ENCODE measurements at places on chromosomes 5 and 9.

GRCh38 chr5:60257596-60258271 lies 364.2 kb upstream of the PDE4D start:
- DNase-seq: no peak

GRCh38 chr9:14813336-14814248 lies 91.1 kb upstream of the CER1 start:
- DNase-seq: peak; percentile 11

DNA sequence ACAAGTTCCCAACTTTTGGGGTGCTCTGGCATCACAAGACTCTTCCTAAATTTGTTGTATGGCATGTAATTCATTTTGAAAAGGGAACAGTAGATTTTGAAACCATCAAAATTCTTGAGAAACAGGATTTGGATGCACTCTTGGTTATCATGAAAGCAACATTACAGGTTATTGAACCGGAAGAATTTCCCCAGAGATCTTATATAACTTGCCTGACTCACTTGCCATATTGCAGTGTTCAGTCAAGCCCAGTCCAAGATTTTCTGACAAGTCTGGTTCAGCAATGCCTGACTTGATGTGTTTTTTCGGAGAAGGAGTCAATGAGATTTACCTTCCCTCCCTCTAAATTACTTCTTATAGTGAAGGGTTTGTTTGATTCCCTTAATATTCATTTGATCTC lies 32.0 kb downstream of the SMIM15 start:
- DNase-seq: no peak

DNA sequence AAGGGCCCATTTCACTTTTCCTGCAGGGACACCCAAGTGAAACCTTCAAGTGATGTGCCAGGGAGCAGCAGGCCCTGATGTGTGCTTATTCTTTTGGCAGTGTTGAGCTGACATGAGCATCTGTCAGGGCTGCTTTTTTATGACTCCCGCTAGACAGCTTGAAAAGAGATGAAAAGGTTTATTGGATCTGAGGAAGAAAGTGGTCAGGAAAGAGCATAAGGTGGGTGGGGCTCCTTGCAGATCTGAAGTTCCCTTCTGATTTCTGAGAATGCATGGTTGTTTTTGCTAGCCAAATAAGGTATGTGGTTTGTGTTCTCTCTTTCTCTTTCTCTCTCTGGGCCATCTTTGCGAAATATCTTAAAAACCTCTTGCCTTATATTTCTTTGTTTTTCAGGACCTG lies 316.1 kb downstream of the DMRT2 start:
- DNase-seq: no peak

- no peak for DNase-seq
Observed at GRCh38 chr9:132892400-132892799, 13.7 kb downstream of the SPACA9 start.

GRCh38 chr5:146641941-146642340 lies 126.0 kb upstream of the GPR151 start:
- no peak for DNase-seq

DNA sequence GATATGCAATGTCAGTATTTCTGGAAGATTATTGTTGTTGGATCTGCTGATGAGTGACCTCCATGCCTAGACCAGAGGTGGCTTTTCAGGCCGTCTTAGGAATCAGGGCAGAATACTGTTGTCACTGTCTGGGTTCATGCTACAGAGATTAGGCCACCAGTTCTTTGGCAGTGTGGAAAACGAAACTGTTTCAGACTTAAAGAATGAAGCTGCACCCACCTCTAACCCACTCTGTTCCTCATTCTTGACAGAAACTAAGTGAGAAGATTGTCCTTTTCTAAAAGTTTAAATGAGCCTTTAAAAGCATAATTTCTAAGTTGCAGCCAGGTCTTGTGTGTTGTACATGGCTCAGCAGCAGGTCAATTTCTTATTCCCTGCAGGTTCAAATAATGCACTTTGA lies 444.3 kb downstream of the ENC1 start:
- no peak for DNase-seq

GRCh38 chr5:3393920-3394597 lies 201.6 kb upstream of the IRX1 start:
- DNase-seq: no peak

- no peak for DNase-seq
Observed at GRCh38 chr5:57719216-57719615, 236.6 kb upstream of the ACTBL2 start.

DNA sequence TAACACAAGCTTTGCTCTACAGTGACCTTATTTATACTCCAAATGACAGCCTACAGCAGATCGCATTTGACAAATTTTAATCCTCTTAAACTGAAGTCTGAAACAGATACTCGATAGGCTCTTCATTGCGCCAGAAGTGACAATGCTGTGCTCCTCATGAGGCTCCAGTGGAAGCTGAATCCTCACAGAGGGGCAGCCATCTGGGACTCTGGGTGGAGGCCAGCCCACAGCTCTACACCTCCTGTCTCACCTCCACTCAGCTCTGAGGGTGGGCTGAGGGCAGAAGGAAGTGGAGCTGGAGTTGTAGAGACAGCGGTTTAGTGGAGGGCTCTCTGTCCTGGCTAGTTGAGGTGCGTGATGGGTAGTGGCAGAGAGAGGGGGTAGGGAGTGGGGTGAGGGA lies 283.3 kb upstream of the ANKRD55 start:
- DNase-seq: no peak

GRCh38 chr5:170296036-170296934 lies 1.3 kb downstream of the LCP2 start:
- no peak for DNase-seq

DNA sequence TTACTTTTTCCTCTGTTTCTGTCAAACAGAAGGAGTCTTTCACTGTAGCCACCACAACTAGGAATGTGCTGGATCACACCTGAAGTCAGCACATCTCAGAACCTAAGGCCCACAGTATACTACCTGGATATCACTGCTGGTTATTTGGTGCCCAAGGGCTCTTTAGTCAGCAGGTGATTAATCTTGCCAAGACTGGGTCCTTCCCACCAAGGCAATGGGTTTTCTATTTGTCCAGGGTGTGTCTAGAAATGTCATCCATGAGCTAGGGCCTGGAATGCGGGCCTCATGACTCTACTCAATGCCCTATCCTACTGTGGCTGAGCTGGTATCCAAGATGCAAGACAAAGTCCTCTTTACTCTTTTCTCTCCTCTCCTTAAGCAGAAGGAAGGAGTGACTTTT lies 9.8 kb upstream of the PCDHAC1 start:
- DNase-seq: no peak

- DNase-seq: no peak
Observed at GRCh38 chr5:9189681-9190080, 356.2 kb downstream of the SEMA5A start.

DNA sequence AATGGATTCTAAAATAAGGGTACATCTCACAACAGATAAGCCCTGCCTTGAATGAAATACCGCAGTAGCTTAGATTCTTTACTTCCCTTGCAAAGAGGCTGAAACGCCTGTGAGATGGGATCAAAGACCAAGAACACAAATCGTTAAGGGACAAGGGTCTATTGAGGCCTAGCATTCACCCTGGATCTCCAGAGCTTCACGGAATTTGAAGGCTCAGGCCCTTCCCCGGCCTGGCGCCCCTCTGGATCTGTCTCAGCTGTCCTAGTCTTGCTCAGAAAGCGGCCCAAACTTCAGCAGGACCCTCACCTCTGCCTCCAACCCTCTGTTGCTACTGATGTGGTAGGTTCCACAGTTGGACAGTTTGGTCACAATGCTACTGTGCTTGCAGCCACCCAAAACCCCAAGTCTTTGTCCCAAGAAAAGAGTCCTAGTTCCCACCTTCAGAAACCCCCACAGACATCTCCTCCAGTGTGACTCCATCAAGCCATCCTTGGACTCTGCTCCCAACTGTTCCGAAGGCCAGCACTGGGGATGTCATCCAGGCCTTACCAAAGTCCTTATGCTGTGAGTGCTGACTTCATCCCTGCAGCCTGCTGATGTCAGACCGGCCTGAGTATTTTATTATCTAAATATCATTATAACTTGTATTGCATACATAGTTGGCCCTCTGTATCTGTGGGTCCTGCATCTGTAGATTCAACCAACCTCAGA lies 9.4 kb downstream of the CORO2A start:
- no peak for DNase-seq

DNA sequence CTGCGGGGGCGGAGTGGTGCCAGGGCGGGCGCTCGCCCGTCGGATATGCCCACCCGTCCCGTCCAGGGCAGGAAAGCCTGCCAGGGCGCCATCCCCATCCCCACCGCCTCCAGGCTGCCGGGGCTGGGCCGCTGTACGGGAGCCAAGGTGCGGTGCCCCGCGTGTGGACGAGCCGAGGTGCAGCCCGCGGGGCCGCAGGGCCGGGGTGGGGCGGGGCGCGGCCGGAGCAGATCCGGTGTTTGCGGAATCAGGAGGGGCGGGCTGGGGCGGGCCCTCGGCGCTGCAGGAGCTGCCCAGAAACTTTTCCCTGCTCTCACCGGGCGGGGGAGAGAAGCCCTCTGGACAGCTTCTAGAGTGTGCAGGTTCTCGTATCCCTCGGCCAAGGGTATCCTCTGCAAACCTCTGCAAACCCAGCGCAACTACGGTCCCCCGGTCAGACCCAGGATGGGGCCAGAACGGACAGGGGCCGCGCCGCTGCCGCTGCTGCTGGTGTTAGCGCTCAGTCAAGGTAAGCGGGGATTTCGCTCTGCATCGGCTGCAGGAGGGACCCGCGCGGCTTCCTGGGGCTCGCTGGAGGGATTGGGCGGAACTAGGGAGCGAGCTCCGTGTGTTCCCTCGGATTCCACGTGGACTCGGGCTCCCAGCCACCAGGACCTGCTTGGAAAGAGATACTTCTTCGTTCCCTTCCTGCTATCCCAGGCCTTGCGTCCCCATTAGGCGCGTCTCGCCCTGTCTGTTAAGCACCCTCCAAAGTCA lies at the start of gene ITGA2:
Gene ITGA2 (plus strand): TSS at position 328 of the 756 bp plus-strand sequence. CDS start 117 bp downstream, at position 445.
- DNase-seq: peak; percentile 60

- DNase-seq: no peak
Observed at GRCh38 chr9:79020276-79020675, 551.5 kb upstream of the TLE4 start.

DNA sequence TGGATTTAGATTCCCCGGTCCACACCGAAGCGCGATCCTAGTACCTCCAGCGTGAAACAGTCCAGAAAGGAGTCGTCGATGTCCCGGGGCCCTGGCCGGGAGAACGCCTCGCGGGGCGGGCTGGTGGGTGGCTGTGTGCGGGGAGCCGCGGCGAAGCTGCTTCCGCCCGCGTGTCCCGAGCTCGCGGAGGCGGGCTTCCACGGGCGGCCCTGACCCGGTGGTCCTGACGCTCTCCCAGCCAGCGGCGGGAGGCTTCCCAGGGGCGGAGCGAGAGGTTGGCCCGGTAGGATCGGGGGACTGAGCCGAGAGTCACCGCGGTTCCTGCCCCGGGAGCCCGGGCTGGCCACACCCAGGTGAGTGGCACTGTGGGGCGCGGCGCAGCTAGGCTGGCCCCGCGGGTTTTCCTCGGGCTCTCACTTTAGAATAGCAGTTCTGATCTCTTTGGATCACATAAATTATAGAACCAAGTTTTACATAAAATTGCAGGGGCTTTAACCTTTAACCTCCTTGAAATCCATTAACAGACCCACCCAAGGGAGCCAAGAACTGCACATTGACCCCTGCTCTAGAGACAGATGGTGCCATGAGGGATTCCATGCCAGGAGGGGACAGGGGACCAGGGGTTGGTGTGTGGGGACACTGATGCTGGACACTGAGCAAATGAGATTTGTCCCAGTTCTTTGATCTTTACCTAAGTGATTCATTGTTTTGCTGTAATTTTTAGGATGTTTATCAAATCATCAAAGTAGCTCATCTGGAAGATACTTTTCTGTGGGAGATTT lies 29.2 kb upstream of the IL31RA start:
- DNase-seq: no peak

DNA sequence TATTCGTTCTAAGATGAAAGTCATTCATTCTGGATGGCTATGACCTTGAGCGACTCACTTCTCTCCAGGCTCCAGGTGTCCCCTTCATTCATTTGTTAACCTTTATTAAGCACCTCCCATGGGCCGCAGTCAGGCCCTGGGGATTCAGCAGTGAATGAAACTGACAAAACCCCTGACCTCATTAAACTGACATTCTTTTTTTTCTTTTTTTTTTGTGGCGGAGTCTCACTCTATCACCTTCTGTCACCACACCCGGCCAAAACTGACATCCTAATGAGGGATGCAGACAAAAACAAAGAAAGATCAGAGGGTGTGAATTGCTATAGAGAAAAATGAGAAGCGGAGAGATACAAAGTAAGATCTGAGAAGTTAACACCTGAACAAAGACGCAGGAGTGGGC lies 16.5 kb upstream of the ODF2 start:
- no peak for DNase-seq
